Tracheal epithelial cell (primary cell): ENCODE measurements at places on chromosomes 5 and 9. TPM values are rescaled to one million over a fixed set of nuclear protein-coding genes. Genes with fewer than 3 reads are reported as not detected.

KIF4B gene
- total RNA-seq, result not detected in 2 replicates

SPINK4 gene
- total RNA-seq, result not detected in 2 replicates

PTGES2 gene
- 65.2 and 112 TPM in 2 replicates for total RNA-seq

ELOVL7 gene
- total RNA-seq, result 14.1 and 22.7 TPM in 2 replicates

BASP1 gene
- 116 and 157 TPM in 2 replicates for total RNA-seq

ENTREP1 gene
- 0.64 and 0.72 TPM in 2 replicates for total RNA-seq

CCL28 gene
- total RNA-seq, result 2.6 and 13.3 TPM in 2 replicates

KCTD16 gene
- total RNA-seq, result under 0.01 and 0.24 TPM in 2 replicates

CARTPT gene
- not detected in 2 replicates for total RNA-seq

NDUFA8 gene
- total RNA-seq, result 25.8 and 27.1 TPM in 2 replicates

HAVCR2 gene
- 0.43 and 0.72 TPM in 2 replicates for total RNA-seq

IFNK gene
- not detected in 2 replicates for total RNA-seq

LRRTM2 gene
- not detected in 2 replicates for total RNA-seq

CCL21 gene
- not detected in 2 replicates for total RNA-seq

CTXN3 gene
- not detected in 2 replicates for total RNA-seq

RETREG1 gene
- total RNA-seq, result 1.9 and 24.3 TPM in 2 replicates

KIAA0825 gene
- total RNA-seq, result 1.3 and 1.9 TPM in 2 replicates

TUSC1 gene
- total RNA-seq, result 15.7 and 23.0 TPM in 2 replicates

FYB1 gene
- 1.4 and 7.5 TPM in 2 replicates for total RNA-seq

SELENOP gene
- total RNA-seq, result 5.1 and 8.1 TPM in 2 replicates

ABLIM3 gene
- total RNA-seq, result 2.8 and 14.2 TPM in 2 replicates

AIF1L gene
- total RNA-seq, result 2.1 and 63.4 TPM in 2 replicates

CCDC183 gene
- total RNA-seq, result 0.43 TPM in 1 of 2 replicates, not detected in the other

RAB3C gene
- not detected in 2 replicates for total RNA-seq

TIMD4 gene
- 0.72 TPM in 1 of 2 replicates, not detected in the other for total RNA-seq

LCN9 gene
- not detected in 2 replicates for total RNA-seq

CER1 gene
- not detected in 2 replicates for total RNA-seq

SLC1A3 gene
- 4.6 and 7.0 TPM in 2 replicates for total RNA-seq

SERF1A gene
- 2.1 and 9.2 TPM in 2 replicates for total RNA-seq

FBP2 gene
- not detected in 2 replicates for total RNA-seq

EXOSC2 gene
- total RNA-seq, result 29.4 and 35.2 TPM in 2 replicates

SPINK7 gene
- 2.9 and 4.3 TPM in 2 replicates for total RNA-seq

HTR1A gene
- not detected in 2 replicates for total RNA-seq

PCDHB8 gene
- under 0.01 TPM in 2 replicates for total RNA-seq

GLRA1 gene
- not detected in 2 replicates for total RNA-seq

IQGAP2 gene
- not detected in 2 replicates for total RNA-seq

ADAMTSL2 gene
- under 0.01 TPM in 1 of 2 replicates, not detected in the other for total RNA-seq

KIF27 gene
- total RNA-seq, result 2.8 and 3.9 TPM in 2 replicates

P4HA2 gene
- 128 and 324 TPM in 2 replicates for total RNA-seq

PAPPA gene
- under 0.01 and 2.9 TPM in 2 replicates for total RNA-seq

BRD8 gene
- 11.5 and 12.3 TPM in 2 replicates for total RNA-seq

DRD1 gene
- total RNA-seq, result not detected in 2 replicates

TRIM36 gene
- 1.3 and 3.6 TPM in 2 replicates for total RNA-seq

BTNL8 gene
- total RNA-seq, result 0.24 TPM in 1 of 2 replicates, not detected in the other

MTMR12 gene
- 21.7 and 23.7 TPM in 2 replicates for total RNA-seq

NUTM2F gene
- not detected in 2 replicates for total RNA-seq

KDM3B gene
- total RNA-seq, result 36.4 and 42.0 TPM in 2 replicates

TAF11L9 gene
- total RNA-seq, result not detected in 2 replicates

NPR3 gene
- 2.9 and 12.8 TPM in 2 replicates for total RNA-seq

MORN5 gene
- total RNA-seq, result not detected in 2 replicates

RFK gene
- total RNA-seq, result 30.4 and 30.5 TPM in 2 replicates
